Thoracic aorta (tissue), 2 donors: ENCODE measurements at places on chromosomes 12 and 14. TPM values are rescaled to one million over a fixed set of nuclear protein-coding genes. Genes with fewer than 3 reads are reported as not detected.

The CMA1 gene
- total RNA-seq, result not detected

The ETFRF1 gene
- 39.1 TPM for total RNA-seq

The RPS6KA5 gene
- 1.4 TPM for total RNA-seq

The CLEC2A gene
- total RNA-seq, result not detected

The AGAP2 gene
- total RNA-seq, result 3.5 TPM

The KITLG gene
- 19.4 TPM for total RNA-seq

The PPM1A gene
- 37.4 TPM for total RNA-seq

The ZFHX2 gene
- 1.5 TPM for total RNA-seq

The IFNG-AS1 gene
- total RNA-seq, result not detected

The DTX1 gene
- 0.41 TPM for total RNA-seq

The IL23A gene
- not detected for total RNA-seq

The ABCD2 gene
- 0.71 TPM for total RNA-seq

The NFE2 gene
- 1.8 TPM for total RNA-seq

The KLRC4 gene
- 4.2 TPM for total RNA-seq

The PAPLN gene
- 10.2 TPM for total RNA-seq

The PTPRQ gene
- 2.3 TPM for total RNA-seq

The BDKRB2 gene
- 2.6 TPM for total RNA-seq

The PLEKHG7 gene
- not detected for total RNA-seq

The GYS2 gene
- total RNA-seq, result not detected

The FAM181A gene
- not detected for total RNA-seq

The RNF10 gene
- total RNA-seq, result 98.0 TPM

The PCED1B gene
- total RNA-seq, result 6.6 TPM

The CIROP gene
- total RNA-seq, result not detected

The VWF gene
- 164 TPM for total RNA-seq

The AEBP2 gene
- total RNA-seq, result 79.6 TPM

The ALKBH1 gene
- total RNA-seq, result 7.3 TPM

The VDR gene
- total RNA-seq, result 10.3 TPM

The KRT1 gene
- total RNA-seq, result 3.5 TPM

The FGD4 gene
- total RNA-seq, result 52.7 TPM

The HOXC5 gene
- 1.8 TPM for total RNA-seq
